ENCODE measurements at places on chromosomes 4 and X. TPM values are rescaled to one million over a fixed set of nuclear protein-coding genes. Genes with fewer than 3 reads are reported as not detected.

The CFAP299 gene
- 8.3 TPM for total RNA-seq

The RWDD4 gene
- 8.8 TPM for total RNA-seq

The GRID2 gene
- not detected for total RNA-seq

The EMCN gene
- not detected for total RNA-seq

The PROM1 gene
- not detected for total RNA-seq

The DCAF8L2 gene
- not detected for total RNA-seq

The C4orf51 gene
- total RNA-seq, result not detected

The ABCG2 gene
- 1.1 TPM for total RNA-seq

The FABP2 gene
- not detected for total RNA-seq

The MAGEB2 gene
- total RNA-seq, result not detected

The CT45A2 gene
- total RNA-seq, result not detected

The RTL5 gene
- total RNA-seq, result 5.1 TPM

The UGT2B7 gene
- not detected for total RNA-seq

The TGIF2LX gene
- not detected for total RNA-seq

The SYN1 gene
- total RNA-seq, result 0.09 TPM

The MAGED2 gene
- total RNA-seq, result 247 TPM

The RHOXF2 gene
- total RNA-seq, result not detected

The FGFR3 gene
- total RNA-seq, result 3.3 TPM

The CXCL3 gene
- total RNA-seq, result 0.86 TPM

The FANCB gene
- 3.2 TPM for total RNA-seq

The DGAT2L6 gene
- total RNA-seq, result not detected

The LANCL3 gene
- not detected for total RNA-seq

The GRPR gene
- not detected for total RNA-seq

The XAGE2 gene
- not detected for total RNA-seq

The NAP1L2 gene
- total RNA-seq, result 3.5 TPM

The MAOB gene
- total RNA-seq, result 5.5 TPM

The MCF2 gene
- 0.47 TPM for total RNA-seq

The SULT1B1 gene
- not detected for total RNA-seq

The ADRA2C gene
- total RNA-seq, result 0.09 TPM

The SORCS2 gene
- 0.79 TPM for total RNA-seq

The HPSE gene
- total RNA-seq, result 0.63 TPM

The PDLIM3 gene
- 9.5 TPM for total RNA-seq

The FHIP1A gene
- not detected for total RNA-seq
